ENCODE measurements at places on chromosomes 11 and 22. TPM values are rescaled to one million over a fixed set of nuclear protein-coding genes. Genes with fewer than 3 reads are reported as not detected.
A peak's percentile ranks its signal among the peaks of the same experiment; 100 is the strongest.

- no peak for DNase-seq
These were observed 1025.2 kb downstream of the TBC1D22A start for GRCh38 chr22:47787501-47788227.

DNA sequence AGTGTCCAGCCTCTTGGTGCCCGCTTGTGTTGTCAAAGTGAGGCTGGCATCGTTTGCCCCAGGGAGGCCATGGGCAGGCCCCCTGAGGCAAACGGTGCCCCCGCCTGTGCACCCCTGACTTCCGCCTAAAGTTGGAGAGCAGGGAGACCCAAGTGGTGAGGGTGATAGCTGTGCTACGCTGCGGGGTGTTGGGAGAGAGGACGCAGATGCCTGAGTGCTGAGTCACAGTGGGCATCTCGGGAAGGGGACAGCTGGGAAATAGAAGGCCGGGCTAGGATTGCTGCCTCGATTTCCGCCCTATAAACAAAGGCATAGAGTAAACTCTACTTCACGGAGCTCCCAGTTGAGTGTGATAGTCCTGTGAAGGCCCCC, 5.8 kb downstream of the GRIK4 start:
- no peak for DNase-seq

GRCh38 chr22:42207918-42208317, 62.5 kb downstream of the TCF20 start:
- no peak for DNase-seq

- no peak for DNase-seq
These were observed 41.9 kb downstream of the CERK start for GRCh38 chr22:46696229-46696518.

DNA sequence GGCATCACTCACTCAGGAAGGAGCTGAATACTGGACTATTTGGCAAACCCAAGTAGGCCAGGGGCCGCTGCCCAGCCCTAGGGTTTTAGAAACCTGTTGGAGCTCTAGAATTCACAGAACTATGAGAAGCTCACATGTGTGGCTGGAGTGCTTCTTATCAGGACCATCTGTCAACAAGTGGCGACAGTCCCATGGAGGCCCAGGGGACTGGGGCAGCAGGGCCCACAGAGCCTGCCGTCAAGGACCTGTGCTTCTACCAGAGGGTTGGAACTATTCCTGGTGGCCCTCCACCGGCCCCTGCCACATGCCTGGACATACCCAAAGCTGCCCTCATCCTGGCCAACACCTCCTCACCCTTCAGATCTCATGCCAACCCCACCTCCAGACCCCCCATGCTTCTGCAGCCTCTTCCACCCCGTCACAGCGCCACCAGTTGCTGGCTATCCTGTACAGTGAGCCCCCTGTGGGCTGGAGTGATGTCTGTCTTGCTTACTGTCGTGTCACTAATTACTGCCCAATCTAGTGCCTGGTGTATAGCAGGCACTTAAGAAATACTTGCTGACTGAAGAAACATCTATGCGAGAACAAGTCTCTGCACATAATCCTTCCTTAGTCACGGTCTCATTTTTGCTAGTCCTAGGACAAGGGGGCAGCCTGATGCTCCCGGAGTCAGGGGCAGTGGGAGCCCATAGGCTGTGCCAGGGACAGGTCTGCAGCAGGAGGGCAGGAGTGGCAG, 27.2 kb upstream of the RASL10A start:
- no peak for DNase-seq

GRCh38 chr11:104198576-104198975, 34.6 kb upstream of the PDGFD start:
- DNase-seq = no peak

- no peak for DNase-seq
These were observed 5.5 kb upstream of the PANX3 start for GRCh38 chr11:124605719-124606118.

DNA sequence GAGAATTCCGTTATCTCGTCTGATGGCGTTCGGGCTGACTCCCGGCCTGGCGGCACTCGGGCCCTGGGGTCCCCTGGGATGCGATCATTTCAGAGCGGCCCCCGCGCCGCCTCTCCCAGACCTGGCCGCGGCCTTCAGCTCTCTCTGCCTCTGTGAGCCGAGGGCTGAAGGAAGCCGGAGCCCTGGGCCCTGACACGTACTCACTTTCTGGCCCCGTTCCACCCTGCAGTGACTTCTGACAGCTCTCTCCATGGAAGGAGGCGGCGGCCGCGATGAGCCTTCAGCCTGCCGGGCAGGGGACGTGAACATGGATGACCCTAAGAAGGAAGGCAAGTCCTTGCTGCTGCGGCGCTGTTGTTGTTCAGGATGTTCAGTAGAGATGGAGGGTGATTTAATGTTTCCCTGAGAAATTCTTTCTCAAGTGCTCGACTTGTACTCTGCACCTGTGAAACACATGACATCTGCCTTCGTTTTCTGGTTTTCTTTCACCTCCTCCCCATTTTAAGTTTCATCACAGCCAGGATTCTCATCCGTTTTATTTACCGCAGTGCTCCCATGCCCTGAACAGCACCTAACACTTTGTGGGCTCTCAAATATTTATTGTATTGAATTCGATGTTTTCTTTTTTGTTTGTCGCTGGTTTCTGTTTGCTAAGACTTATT, 612 bp downstream of the GTSE1 start:
- no peak for DNase-seq

DNA sequence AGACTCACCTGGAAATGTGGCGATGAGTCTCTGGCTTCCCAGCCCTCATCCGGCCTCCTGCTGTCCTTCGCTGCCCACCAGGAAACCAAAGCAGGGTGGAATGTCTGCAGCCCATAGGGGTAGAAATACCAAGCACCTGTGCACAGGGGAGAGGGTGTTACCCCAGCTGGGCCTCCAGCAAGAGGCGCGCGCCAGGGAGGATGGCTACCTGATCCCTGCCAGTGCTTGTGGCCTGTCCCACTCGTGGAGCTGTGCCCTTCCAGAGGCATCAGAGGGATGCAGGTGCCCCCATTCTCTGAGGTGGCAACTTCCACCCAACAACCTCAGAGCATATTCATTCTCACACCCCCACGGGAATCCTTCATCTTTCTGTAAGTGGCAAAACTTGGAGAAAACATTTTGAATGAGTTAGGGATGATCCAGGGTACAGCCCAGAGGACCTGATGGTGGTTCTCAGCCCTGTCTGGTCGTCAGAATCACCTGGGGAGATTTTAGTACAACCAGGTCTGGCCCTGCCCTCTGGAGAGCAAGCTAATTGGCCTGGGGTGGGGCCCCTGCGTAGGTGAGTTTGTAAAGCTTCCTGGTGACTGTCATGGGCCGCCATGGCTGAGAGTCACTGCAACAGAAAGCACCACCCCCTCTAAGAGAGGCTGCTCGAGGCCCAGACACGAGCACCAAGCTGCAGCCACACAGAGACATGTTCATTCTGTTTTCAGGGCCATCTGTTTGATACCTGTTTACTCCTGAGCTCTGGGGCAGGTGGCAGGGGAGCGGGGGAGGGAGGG, 9.9 kb downstream of the SUN2 start:
- no peak for DNase-seq

DNA sequence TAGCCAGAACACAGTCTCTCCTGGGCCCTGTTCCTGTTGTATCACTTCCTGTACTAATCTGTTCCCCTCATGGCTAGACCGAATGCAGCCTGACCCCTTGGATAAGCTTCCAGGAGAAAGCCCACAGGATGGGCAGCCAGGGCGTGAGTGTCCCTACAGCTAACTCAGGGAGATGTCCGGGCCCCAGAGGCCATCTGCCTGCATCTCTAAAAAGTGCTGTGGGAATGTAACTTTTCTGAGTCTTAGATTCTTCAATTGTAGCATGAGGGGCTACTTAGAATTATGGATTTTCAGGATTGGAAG, 7.7 kb upstream of the MALAT1 start:
- DNase-seq = no peak

GRCh38 chr11:94481342-94481741, 12.3 kb downstream of the MRE11 start:
- DNase-seq = no peak

MUC6 gene
- total RNA-seq = not detected

GRCh38 chr22:48444320-48445112, 1383.2 kb downstream of the BRD1 start:
- DNase-seq = no peak

GRCh38 chr11:65111744-65112545, at the start of gene TM7SF2:
Gene TM7SF2, plus strand, starts transcription at chr11:65111872. Its CDS starts 144 bp downstream, at chr11:65112016.
- peak; percentile 96 for DNase-seq

ASPHD2 gene
- total RNA-seq = not detected

CREB3L1 gene
- 127 TPM for total RNA-seq

GRCh38 chr22:46531581-46532175, 5.7 kb downstream of the CELSR1 start:
- DNase-seq = no peak

- no peak for DNase-seq
These were observed 33.4 kb downstream of the CDON start for GRCh38 chr11:126029237-126029636.

OVOL1 gene
- total RNA-seq = not detected

SH3BP1 gene
- total RNA-seq = 0.90 TPM

CRYAB gene
- 8,988 TPM for total RNA-seq

DNA sequence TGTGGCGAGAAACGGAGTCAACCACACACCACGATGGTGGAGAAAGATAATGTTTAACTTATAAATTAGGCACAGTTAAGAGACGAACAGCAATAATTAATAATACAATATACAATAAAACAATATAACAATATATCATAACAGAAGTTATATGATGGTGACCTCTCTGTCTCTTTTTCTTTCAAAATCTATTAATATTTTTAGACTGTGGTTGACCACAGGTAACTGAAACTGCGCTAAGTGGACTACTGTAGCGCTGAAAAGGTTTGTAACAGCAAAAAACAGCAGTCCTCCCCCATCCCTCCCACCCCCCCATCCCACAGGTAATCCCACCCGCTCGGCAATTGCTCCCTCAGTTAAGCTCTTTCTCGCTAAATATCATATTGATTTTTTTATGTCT, 3.6 kb upstream of the SSTR3 start:
- DNase-seq = no peak

DNA sequence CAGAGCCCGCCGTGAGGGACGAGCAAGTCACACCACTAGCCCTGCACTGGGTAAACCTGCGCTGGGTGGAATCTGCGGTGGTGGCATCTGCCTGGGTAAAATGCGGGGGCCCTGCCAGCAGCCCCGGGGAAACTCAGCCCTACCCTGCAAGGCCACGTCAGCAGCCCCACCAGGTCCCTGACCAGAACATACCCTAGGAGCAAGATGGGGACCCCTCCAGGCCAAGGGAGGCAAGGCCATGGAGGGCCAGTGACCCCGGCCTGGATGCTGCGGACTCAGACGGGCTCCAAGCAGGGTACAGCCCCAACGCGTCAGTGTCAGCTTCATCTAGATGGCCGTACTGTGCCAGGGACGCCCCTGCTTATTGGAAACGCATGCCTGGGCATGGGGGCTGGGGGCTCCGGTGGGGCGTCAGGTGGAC, 26.3 kb downstream of the TOLLIP start:
- DNase-seq = no peak

DNA sequence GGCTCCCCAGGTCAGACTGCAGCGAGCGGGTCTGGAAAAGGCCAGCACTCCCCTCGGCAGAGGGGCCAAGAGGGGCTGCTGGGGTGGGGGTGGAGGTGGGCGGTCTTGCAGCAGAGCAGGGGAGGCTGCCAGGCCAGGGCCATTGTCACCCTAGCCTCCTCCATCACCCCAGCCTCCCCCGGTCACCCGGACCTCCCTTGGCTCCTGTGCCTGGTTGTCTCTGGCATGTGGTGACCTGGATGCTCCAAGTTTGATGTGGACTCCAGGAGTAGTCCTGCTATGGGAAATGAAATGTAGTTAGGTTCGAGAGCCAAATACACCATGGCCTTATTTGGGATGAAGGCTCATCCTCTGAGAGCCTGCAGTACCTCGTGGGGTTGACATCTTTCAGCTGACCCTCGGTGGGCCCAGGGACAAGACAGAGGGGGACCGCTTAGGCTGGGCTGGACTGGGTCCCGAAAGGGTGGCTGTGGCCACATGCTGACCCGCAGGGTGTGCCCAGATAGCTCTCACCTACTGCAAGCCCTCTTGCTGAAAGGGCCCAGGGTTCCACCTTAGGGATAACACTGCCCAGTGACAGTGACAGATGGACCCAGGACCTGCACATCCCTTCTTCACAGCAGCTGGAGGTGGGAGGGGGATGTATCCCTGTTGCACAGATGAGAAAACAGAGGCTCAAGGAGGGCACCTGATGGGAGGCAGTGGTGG, 24.1 kb downstream of the MRGPRD start:
- no peak for DNase-seq

NPAS4 gene
- total RNA-seq = not detected

- no peak for DNase-seq
These were observed 4.9 kb upstream of the TTLL12 start for GRCh38 chr22:43191831-43192230.

FGF4 gene
- total RNA-seq = not detected

P2RY6 gene
- total RNA-seq = 2.3 TPM

STK33 gene
- 31.0 TPM for total RNA-seq

DNA sequence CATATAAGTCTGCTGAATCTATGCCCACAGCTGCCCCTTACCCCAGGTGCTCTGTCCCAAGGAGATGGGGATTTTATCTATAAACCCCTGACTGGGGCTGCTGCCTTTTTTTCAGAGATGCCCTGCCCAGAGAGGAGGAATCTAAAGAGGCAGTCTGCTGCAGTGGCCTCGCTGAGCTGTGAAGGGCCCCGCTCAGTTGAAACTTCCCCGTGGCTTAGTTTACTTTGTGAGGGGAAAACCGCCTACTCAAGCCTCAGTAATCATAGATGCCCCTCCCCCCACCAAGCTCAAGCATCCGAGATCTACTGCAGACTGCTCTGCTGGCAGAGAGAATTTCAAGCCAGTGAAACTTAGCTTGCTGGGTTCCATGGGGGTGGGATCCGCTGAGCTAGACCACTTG, 7.4 kb upstream of the SCGB1D4 start:
- no peak for DNase-seq

- DNase-seq = no peak
These were observed 471 bp downstream of the ARVCF start for GRCh38 chr22:20015971-20016733.

- DNase-seq = no peak
These were observed 177.5 kb upstream of the TMEM45B start for GRCh38 chr11:129637983-129638776.
